Stimulated activated CD4-positive, alpha-beta T cell treated with anti-CD3 and anti-CD28 coated beads, TNF-alpha, amount 100 ng/mL, for 4 hours (primary cell): ENCODE measurements at places on chromosomes 4 and X.

- no peak for DNase-seq
Measured at GRCh38 chr4:40933272-40934053, 183.7 kb downstream of the NSUN7 start.

DNA sequence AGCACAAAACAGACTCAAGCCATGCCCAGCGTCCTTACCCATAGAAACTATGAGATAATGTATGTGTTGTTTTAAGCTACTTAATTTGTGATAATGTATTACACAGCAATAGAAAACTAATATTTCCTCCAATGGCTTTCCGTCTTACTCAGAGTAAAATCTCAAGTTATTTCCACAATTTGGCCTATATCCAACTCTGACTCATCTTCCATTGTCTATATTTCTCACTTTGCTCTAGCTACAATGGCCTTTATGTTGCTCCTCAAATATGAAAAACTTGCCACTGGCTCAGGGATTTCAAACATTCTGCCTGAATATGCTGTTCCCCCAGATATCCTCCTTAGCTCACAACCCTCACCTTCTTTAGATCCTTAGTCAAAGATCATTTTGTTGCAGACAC lies 31.6 kb downstream of the IQCM start:
- no peak for DNase-seq

- DNase-seq: no peak
Measured at GRCh38 chr4:139207247-139207646, 30.2 kb upstream of the ELF2 start.

DNA sequence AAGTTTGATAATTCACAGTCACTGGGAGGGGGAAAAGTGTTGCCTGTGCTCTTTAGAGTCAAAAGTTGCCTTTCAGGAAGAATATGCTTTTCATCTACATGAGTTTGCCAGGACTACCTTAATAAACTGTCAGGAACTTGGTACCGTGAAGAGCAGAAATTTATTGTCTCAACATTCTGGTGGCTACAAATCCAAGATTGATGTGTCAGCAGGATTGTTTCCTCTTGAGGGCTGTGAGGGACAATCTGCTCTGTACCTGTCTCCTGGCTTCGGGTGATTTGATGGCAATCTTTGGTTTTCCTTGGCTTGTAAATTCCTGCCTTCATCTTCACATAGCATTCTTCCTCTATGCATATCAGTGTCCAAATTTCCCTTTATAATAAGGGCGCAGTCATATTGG lies 277.2 kb downstream of the PDGFC start:
- DNase-seq: no peak

DNA sequence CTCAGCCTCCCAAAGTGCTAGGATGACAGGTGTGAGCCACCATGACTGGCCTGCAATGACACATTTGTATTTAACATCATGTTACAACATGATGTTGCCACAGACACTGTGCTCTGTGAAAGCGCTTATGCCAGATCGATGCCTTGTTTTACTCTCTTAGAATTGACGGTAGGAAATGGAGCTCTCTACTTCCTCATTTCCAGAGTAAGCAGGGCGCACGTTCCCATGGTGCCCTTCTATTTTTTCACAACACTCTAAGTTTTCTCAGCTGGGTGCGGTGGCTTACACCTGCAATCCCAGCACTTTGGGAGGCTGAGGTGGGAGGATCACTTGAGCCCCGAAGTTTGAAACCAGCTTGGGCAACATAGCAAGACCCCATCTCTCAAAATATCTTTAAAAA lies 60.7 kb upstream of the DHRSX start:
- no peak for DNase-seq

DNA sequence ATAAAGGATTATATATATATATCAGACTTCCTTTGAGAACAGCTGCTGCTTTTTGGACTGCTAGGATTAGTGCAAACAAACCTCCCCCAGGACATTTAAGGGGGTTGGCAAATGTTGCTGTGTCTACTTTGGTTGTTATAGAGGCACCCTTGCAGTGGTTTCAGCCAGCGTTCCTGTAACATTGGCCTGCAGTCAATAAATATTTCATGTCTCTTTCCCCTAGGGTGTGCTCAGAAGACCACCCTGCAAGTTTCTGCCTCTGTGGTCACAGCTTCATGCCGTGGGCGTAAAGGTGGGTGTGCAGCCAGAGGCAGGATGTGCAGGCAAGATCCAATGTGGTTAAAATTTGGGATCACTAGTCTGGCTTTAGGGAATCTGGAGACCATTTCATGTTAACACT lies 28.9 kb downstream of the FGF5 start:
- no peak for DNase-seq

- DNase-seq: no peak
Measured at GRCh38 chrX:115889121-115889890, 281.2 kb upstream of the AGTR2 start.

- no peak for DNase-seq
Measured at GRCh38 chr4:99894998-99895397, 771 bp upstream of the LAMTOR3 start.

DNA sequence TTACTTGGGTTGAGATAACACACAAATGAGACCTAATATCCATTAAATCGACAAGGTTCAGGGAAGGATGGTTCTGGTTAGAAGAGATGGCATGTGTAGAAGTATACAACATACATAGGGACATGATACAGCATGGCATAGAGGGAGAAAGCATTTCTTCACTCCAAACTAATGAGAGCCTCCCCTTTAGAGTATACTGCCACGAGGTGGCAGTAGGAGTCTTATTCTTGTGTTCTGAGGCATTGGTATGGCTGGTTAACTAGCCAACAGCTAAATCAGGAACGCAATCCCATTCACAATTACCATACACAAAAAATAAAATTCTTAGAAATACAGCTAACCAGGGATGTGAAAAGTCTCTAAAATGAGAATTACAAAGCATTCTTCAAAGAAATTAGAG lies 29.1 kb upstream of the TRO start:
- peak; percentile 7 for DNase-seq

- DNase-seq: no peak
Measured at GRCh38 chrX:20665481-20665880, 398.8 kb upstream of the RPS6KA3 start.

DNA sequence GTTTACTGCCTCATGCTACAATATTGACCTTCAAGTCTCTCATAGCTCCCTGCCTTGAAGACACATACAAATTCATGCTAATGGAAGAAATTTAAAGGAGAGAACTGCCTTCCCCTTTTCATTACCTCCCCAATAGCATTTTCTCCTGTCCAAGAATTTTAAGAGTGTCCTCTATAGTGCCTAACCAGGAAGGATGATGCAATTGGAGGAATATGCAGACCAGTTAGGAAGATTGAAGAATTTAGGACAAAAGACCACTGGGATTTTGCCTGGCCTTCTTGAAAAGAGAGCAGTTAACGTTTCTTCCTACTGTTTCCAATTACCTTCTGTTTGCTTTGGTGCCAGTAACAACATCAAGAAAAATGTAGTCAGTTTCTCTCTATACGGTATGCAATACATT lies 443.9 kb downstream of the INPP4B start:
- DNase-seq: no peak

DNA sequence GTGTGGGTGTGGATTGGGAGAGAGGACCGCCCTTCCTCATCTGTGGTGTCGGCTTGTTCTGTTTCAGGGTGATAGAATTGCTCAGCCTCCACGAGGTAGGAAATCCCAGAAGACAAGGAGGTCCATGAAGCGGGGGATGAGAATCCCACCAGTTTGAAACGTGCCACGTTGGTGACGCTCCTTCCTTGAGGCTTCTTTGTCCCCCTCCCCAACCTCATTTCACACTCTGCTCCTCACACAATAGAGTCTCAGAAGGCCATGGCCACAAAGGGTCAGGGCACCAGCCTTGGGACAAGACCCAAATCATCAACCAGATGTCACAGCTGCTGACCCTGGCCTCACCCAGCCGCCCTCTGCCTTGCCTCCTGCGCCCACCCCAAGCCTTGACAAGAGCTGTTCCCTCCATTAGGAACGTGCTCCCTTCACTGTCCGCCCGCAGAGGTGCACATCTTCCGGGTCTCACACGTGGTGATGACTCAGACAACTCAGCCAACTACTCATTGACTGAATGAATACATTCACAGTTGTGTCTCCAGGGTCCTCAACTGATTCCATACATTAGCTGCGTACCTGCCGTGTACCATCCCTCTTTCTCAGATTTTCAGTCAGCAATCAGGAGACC lies 18.3 kb downstream of the BLOC1S4 start:
- no peak for DNase-seq

DNA sequence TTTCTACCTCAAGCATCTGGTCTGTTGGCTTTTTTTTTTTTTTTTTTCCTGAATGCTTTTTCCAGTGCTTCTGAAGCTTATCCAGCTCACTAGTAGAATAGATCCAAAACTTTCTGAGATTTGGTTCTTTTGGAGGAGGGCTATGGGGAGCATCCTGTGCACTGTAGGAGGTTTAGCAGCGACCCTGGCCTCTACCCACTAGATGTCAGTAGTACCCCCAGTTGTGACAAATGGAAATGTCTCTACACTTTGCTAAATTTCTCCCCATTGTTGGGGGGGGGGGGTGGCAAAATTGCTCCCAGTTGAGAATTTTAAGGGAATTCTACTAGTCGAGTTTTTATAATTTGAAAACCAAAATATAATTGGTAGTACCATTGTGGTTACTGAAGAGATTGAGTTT lies 23.0 kb upstream of the PPA2 start:
- DNase-seq: no peak

DNA sequence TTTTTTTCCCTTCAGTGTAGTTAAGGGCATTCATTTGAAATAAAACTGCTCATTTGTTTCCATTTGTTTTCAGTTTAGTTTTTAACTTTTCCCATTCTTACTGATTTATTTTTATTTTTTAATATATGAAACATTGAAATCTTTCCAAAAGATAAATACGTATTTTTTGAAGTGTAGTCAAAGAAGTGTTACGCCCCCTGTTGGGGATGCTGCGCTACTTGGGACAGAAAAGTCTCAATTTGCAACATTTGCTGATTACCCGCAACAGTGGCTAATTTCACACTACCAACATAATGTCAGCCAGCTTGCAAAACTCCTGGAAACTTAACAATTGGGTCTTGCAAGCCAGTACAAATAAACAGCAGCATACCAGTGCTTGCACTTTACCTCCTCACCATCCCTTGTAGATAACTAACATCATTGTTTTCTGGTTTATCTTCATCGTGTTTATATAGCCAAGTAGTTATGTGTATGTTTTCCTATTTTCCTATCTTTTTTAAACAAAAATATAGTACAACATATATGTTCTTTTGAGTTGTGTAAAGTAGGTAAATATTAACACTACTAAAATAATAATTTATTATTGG lies 158.6 kb downstream of the STPG2 start:
- no peak for DNase-seq

- no peak for DNase-seq
Measured at GRCh38 chr4:167435786-167436185, 201.5 kb upstream of the SPOCK3 start.

DNA sequence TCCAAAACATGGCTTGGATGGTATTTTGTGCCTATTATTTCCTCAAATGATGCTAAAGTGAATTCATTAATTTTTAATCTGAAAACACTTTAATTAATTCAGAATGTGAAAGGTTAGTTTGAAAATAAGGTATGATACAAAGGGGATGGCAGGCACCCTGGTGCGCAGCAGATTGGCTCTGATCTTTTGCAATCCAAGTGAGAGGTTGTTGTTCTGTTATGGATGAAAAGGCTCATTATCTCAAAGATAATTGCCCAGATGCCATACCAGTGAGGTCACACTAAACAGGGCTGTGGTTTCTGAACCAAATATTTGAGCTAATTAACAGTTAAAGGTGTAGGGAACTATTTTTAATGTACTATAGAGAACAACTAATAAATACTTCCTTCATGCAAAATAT lies 504.9 kb downstream of the RAPGEF2 start:
- no peak for DNase-seq
